Stimulated activated CD4-positive, alpha-beta T cell treated with anti-CD3 and anti-CD28 coated beads, Interleukin-4, amount 100 ng/mL, for 4 hours (primary cell): ENCODE measurements at places on chromosomes 7 and 10.

- DNase-seq: no peak
Observed at GRCh38 chr7:48781752-48782151, 142.6 kb upstream of the CDC14C start.

DNA sequence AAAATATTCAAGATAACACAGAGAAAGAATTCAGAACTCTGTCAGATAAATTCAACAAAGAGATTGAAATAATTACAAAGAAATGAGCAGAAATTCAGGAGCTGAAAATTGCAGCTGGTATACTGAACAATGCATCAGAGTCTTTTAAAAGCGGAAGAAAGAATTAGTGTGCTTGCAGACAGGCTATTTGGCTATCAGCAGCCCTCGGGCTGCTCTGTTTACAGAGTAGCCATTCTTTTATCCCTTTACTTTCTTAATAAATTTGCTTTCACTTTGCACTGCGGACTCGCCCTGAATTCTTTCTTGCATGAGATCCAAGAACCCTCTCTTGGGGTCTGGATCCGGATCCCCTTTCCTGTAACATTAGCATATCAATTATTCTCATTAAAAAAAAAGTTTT is 1040.0 kb downstream of the SORCS3 start:
- no peak for DNase-seq

DNA sequence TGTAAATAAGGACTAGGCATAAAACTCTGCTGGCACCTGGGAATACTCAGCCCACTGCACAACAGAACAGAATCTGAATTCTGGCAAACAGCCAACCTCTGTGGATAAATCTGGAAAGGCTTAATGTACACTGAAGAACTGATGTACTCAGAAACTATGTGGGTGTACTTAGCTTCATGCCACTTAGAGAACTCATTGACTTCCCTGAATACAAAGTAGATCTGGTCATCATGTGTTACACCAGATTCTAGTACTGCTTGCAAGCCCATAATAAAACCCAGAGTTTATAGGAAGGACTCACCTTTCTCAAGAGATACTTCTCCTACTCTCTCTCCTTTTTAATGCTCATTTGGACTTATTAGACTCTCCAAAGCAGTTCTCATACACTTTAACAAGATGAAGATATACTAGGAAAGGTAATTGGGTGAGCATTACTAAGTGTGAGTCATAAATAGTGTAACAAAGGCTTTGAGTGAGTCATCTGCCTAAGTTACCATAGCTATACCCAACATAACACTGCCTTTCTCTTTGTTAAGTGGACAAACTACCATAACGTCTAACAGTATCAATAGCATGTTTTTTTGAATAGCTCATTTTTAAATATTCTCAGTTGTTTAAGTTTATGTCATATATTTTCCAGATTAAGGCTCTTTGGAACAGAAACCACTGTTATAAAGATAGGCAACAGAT is 309.1 kb downstream of the MDFIC start:
- DNase-seq: no peak

GRCh38 chr10:451021-451471 is 238.4 kb downstream of the DIP2C start:
- DNase-seq: peak; percentile 35

DNA sequence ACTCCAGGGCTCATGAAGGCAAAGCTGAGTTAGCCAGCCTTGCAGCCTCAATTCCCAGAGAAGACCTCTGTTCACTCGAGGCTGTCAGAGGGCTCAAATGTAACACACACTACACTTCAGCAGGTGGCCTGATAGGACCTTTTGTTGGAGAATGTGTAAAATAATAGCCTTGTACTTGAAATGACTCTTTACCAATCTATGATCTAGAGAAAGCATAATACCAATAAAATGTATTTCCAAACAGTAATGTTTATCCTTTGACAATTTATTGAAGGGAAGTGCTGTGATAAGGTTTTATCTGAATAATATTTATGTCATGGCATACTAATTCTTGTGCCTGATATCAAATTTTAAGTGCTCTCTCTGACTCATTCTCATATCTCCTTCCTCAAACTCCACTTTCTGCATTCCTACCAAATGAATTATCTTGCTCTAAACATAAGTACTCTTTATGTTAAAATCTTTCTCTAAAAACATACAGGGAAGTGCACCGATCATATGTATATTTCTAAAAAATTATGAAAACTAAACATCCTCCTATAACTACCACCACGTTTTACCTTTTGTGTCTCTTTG is 20.9 kb downstream of the CYP3A7 start:
- no peak for DNase-seq

- DNase-seq: no peak
Observed at GRCh38 chr7:89943525-89944050, 210.7 kb upstream of the STEAP1 start.

- DNase-seq: no peak
Observed at GRCh38 chr10:15563246-15563645, 156.5 kb downstream of the ITGA8 start.

- no peak for DNase-seq
Observed at GRCh38 chr7:39647816-39648215, 24.4 kb downstream of the RALA start.

GRCh38 chr7:84236398-84236797 is 41.8 kb upstream of the SEMA3A start:
- no peak for DNase-seq

- no peak for DNase-seq
Observed at GRCh38 chr7:81155654-81156373, 237.0 kb upstream of the SEMA3C start.

DNA sequence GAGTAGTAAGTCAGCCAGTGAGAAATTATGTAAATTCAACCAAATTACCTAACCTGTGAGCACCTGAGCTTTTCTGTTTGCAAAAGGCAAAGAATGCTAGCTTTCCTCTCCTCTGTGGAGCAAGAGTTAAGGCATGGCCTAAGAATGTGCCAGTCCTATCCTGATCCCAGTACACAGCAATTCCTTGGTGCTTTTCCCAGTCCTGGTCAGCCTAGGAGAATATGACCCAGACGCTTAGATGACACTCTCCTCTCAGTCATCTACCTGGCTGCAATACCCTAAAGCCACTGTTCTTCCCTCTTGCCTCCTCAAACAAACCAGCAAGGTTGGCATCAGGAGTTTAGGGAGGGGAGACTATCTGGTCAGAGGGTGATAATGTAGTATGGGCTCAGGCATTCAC is 4.1 kb downstream of the PDLIM1 start:
- no peak for DNase-seq

DNA sequence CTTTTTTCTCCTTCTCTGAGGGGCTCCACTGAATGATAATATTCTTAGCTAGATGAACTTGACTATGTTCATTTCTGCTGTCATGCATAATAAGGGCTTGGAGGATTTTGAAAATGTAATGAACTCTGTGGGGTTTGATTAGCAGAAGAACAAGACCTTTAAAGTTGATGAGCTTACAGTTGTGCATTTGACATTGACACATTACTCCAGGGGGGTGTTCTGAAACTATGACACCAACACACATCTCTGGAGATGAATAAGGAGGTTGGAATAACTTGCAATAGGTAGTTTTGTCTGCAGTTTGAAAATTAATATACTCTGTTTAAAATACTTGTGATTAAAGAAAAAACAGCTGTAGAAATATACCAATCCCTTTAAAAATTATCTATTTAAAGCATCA is 80.3 kb downstream of the ANK3 start:
- DNase-seq: no peak

- no peak for DNase-seq
Observed at GRCh38 chr10:57260175-57260574, 899.1 kb upstream of the ZWINT start.
